Stimulated activated CD4-positive, alpha-beta T cell treated with anti-CD3 and anti-CD28 coated beads, Interleukin-15, amount 100 ng/mL, for 1 hour (primary cell): ENCODE measurements at places on chromosomes 7 and 10.

GRCh38 chr10:99595236-99595635 lies 25.0 kb downstream of the SLC25A28 start:
- DNase-seq = no peak

DNA sequence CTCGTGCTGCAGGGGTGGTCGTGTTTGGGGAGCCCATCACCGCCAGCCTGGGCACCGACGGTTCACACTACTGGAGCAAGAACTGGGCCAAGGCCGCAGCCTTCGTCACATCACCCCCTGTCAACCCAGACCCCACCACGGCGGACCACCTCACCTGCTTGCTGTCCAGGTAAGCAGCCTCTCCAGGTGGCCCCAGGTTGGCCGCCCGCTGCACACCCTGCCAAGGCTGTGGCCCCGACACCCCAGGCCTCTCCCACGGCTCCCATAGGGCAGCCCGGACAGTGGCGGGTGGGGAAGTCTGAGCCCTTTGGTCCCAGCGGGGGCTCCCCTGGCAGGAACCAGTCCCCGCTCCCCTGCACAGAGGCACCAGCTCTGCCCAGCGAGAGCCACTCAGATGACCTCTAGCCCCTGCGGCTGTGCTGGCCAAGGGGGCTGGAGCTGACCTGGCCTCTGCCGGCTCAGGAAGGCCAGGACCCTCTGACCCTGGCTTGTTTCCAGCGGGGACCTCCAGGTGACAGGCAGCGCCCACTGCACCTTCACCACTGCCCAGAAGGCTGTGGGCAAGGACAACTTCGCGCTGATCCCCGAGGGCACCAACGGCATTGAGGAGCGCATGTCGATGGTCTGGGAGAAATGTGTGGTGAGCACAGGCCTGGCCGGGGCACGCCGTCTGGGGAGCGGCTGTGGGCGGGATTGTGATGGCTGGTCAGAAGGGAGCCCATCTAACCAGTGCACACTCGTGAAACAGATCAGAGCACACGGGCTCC lies 13.8 kb downstream of the DPYSL4 start:
- no peak for DNase-seq

DNA sequence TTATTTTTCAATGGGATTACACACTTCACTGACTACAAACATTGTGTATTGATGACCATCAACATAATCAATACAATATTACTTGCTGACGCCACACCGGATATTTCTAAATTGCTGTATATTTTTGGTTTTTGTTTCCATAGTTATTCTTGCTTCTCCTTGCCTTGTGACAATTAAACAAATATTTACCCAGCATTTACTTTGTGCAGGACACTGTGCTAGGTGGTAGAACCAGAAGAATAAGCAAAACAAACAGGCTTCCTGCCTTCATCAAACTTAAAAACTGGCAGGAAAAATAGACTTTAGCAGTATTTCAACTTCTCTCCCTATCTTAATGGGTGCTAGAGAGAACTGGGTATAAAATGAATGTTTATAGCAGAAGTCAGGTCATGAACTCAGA lies 50.6 kb downstream of the ZNF277 start:
- no peak for DNase-seq

GRCh38 chr7:99623702-99624447 lies 7.1 kb downstream of the ZSCAN25 start:
- DNase-seq = no peak

- no peak for DNase-seq
Observed at GRCh38 chr10:58512491-58513187, at the start of gene BICC1. TSS of gene BICC1 (plus strand) at chr10:58512872. CDS start at chr10:58513144, 272 bp downstream.

DNA sequence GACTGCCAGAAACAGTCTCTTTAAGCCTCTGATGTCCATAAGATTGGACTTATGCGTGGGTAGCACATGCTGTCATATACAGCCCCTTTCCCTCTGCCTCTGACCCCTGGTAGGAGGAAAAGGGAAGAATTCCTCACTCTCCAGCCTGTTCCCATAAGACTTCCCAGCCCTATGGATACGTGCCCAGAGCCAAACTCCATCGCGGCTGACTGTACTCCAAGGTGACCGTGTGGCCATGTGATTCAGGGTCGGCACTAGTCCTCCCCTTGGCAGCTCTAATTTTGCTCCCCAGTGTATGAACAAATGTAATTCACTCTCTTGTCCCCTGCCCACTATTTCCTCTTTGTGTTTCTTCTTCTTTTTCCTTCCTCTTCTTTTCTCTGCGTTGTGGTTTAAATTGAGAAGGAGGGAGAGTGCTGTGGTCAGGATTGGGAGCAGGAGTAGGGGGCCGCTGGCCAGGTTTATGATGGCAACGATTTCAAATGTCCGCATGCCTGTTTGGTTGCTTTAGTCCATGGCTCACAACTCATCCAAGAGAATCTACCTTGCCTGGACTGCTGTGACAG lies 43.8 kb downstream of the PRLHR start:
- DNase-seq = no peak

DNA sequence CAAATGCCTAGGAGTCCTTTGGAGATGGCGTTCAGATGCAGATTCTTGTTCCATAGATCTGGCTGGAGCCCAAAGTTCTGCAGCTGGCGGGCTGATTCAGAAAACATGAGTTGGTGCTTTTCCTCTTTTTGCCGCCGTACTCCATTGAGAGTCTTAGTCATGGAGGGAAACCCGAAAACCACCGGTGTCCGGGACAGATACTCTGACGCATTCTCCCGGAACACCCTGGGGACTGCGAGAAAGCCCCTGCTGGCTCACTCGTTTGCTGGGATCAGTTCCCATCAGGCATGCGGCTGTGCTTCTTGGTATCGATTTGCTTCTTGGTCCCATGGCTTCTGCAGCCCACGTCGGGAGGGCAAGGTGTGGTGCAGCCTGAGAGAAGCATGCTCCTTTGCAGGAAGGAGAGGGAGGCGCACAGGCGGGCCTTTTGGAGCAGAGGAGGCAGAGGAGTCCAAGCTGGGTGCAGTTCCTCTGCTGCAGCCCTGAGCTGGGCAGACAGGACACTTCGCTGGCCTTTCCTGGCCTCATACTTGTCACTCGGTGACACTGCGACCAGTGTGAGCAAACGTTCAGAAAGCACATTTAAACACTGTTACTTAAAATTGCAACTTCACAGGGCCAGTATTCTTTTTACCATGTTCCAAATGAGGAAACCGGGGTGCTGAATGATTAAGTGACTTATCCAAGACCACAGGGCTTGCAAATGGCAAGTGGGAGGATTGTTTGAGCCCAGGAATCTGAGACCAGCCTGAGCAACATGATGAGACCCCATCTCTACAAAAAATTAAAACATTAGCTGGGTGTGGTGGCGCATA lies 30.6 kb upstream of the PFKFB3 start:
- no peak for DNase-seq
